ENCODE measurements at places on chromosomes 16 and 17.
A peak's percentile ranks its signal among the peaks of the same experiment; 100 is the strongest.

DNA sequence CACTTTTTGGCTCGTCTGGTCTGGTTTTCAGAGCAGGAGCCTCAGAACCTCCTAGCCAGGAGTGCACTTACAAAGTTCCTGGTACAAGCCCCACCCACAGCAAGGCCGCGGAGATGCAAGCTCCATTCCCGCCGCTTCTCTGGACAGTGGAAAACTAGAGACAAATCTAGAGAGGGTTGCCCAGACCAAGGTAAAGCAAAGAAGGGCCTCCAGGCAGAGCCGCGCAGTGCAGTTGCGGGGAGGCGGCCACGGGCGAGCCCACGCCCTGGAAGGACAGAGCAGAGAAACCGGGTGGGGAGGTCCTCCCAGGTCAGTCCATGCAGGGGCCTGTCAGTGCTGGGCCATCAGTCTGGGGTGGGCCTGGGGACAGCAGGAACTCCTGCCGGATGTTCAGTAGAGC is 11.0 kb upstream of the OSGIN1 start:
- DNase-seq: no peak

DNA sequence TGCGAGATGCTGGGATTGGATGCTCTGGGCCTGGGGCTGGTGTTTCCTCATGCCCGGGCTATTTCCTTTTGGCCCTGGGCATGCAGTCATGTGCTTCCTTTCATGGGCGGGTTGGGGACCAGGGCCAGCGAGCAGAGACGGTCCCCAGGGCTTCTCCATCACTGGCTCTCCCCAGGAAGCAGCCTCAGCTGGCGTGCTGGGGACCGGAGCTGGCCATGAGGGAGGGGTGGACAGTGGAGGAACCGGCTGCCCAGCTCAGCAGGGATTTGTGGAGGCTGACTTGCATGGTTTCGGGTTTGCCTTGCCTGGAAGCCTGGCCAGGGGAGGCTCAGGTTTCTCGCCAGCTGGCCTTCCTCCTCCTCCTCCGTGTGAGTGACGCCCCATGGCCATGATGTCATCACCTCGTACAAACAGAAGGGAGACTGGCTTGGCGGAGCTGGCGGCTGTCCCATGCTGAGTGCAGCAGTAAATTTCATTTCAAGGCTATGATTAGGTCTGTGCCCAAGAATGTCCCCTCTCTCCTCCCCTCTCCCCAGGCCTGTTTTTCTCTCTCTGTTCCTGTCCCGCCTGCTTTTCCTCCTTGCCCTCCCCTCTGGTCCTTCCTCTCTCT is 8.9 kb upstream of the TIMP2 start:
- no peak for DNase-seq

DNA sequence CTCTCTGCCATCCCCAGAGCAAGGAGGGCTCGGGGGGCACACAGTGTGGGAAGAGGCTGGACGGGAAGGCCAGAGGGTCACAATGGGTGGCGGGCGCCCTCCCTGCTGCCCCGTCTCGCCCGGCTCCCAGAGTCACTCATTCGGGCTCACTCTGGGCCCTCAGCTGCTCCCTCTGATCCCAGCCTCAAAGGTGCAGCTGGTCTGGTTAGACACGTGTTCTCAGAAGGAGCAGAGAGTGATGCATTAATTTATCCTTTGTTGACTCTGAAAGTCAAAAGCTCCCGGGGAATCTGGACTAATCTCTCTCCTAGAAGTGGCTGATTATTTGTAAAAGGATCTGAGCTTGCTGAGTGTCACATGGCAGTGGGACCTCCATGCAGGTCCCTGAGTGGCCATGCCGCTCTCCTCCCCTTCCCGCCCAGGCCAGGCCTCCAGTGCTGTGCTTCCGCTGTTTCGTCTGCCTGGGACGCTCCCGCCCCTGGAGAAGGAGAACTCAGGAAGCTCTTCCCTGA is 87.5 kb downstream of the SEC14L1 start:
- DNase-seq: no peak

- DNase-seq: no peak
Observed at GRCh38 chr17:33955461-33955860, 299.6 kb upstream of the CCL2 start.

- DNase-seq: peak; percentile 79
Observed at GRCh38 chr17:58335779-58336455, 7.3 kb upstream of the TSPOAP1 start.

GRCh38 chr17:43994272-43995149 is 9.9 kb upstream of the NAGS start:
- peak; percentile 71 for DNase-seq

- DNase-seq: peak; percentile 78
Observed at GRCh38 chr17:6660805-6661463, 9.4 kb downstream of the C17orf100 start.

GRCh38 chr17:79923974-79924638 is 84.9 kb upstream of the CBX4 start:
- DNase-seq: no peak

GRCh38 chr16:59601452-59601851 is 867.3 kb upstream of the GOT2 start:
- DNase-seq: no peak

GRCh38 chr17:19303367-19303776 is 59.2 kb downstream of the B9D1 start:
- DNase-seq: no peak

DNA sequence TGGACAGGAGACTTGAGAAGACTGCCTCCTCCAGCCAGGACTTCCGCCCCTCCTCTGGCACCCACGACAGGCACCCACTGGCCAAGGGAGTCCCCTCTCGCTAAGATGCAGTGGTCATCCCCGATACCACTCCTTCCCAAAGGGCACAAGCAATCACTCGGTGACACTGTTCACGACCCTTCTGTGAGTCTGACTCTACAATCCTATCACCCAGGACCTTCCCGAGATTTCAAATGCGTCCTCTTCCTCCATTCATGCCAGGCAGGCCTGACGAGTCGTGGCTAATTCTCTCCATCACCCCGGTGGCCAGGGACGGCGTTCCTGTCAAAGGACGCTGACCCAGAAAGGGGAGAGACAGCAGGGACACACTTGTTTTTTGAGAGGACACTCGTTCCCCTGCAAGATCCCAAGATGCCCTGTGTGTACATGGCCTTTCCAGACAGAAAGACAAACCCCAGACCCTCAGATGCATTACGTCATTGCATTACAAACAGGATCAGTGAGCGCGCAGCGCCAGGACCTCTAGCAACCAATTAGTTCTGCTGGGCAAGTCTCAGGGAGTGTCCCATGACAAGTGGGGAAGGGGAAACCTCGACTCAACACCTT is 12.2 kb downstream of the FBXO31 start:
- DNase-seq: no peak

- DNase-seq: peak; percentile 29
Observed at GRCh38 chr17:78915872-78916632, 9.1 kb downstream of the TIMP2 start.
